ENCODE measurements at places on chromosomes 13 and 19. TPM values are rescaled to one million over a fixed set of nuclear protein-coding genes. Genes with fewer than 3 reads are reported as not detected.

IL12RB1 gene
- 0.35 TPM for total RNA-seq

POU4F1 gene
- total RNA-seq: 0.11 TPM

COX7A1 gene
- total RNA-seq: 1,917 TPM

KMT5C gene
- 6.1 TPM for total RNA-seq

PGLYRP2 gene
- not detected for total RNA-seq

SOX21 gene
- not detected for total RNA-seq

PALM gene
- total RNA-seq: 18.9 TPM

FAM216B gene
- total RNA-seq: 0.22 TPM

AMER2 gene
- total RNA-seq: not detected

S1PR4 gene
- total RNA-seq: 1.2 TPM

TUBA3C gene
- total RNA-seq: not detected

PTGIR gene
- total RNA-seq: 8.6 TPM

DNA sequence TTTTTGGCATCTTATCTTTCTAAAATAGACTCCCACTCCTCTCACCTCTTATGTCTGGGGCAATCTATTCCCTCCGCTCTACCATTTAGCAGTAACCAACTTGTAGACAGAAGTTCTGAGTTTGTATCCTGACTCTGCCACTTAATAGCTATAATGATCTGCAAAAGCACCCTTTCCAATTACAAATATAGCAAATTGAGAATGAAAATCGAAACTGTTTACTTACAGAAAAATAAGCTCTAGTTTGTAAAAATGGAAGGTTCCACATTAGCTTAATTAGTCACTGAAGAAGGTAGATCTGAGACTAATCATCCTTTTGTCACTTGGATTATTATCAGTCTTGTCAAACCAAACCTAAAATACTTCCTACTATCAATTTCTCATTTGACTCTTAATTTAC lies 409.3 kb downstream of the DIAPH3 start:
- DNase-seq: no peak

DNA sequence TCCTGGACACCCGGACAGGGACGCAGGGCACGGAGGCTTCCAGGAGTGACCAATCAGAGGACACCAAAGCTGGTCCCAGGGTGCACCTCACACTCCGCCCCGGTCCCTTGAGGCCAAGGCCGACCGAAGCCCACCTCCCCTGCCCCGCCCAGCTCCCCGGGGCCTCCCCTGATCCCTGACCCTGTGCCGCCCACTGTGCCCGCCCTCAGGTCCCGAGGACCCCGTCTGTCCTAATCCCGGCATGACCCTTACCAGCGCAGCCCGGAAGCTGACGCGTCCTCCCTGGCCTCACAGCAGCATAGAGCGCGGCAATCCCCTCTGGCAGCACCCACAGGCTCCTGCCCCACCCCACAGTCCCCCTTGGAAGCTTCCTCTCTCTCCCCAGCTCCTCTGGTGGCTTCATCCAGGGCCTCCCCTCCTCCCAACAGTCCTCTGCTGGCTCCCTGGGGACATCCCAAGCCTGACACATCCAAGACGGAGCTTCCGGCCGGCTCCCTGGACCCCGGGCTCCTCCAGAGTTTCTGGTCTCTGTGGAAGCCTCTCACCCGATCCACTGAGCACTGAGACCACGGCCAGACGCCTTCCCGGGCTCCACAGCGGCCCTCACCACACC lies 7.4 kb upstream of the CDC34 start:
- DNase-seq: no peak

DNA sequence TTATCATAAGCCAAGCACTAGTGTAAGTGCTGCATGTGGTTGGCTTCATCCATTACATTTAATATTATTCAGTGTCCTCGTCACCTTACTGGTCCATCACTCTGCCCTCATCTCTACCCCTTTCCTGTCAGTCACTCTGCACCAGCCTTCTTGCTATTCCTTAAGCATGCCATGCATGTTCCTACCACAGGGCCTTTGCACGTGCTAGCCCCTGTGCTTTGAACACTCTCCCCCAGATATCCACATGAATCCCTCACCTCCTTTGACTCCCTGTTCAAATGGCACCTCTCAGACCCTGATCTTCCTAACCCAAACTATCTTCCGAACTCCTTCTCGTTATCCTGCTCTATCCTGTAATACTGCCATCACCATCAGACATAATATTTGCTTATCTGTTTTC lies 3.2 kb upstream of the RELB start:
- no peak for DNase-seq

DNA sequence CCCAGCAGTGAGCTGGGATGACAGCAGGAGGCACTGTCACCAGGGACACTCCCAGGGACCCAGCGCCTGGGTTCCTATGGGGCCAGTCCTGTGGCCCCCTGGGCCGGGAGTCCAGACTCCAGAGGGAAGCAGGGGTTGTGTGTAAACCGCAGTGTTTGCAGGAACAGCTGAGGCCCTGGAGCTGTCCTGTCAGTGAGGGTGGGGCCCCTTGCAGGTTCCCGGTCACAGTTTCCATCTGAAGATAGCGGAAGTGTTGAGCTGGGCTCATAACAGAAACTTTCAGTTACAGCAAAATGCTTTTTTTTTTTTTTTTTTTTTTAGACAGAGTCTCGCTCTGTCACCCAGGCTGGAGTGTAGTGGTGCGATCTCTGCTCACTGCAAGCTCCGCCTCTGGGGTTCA lies 17.7 kb upstream of the CSNK1G2 start:
- no peak for DNase-seq

DNA sequence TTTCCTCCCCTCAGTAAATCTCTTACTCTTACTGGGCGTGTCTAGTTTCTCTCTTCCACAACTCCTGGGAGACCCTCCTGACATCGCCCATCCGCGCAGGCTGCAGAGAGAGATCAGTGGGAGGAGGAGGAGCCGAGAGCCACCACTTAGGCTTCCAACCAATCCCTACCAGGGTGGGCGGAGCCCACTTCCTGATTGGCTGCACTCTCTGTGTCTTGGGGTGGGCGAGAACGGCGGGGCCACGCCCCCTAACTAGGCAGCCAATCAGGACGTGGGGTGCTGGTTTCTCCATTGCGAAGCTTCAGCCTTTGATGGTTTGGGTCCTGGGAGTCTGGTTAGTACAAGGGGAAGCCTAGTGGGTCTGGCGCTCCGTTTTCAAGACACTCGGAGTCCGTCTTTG lies at the start of gene PMIS2:
PMIS2 (plus strand) TSS at position 326 of the 400 bp plus-strand sequence. CDS start 87 bp downstream, outside the sequence.
- DNase-seq: no peak

GRCh38 chr19:461721-462551 lies 1.1 kb upstream of the SHC2 start:
- no peak for DNase-seq

DNA sequence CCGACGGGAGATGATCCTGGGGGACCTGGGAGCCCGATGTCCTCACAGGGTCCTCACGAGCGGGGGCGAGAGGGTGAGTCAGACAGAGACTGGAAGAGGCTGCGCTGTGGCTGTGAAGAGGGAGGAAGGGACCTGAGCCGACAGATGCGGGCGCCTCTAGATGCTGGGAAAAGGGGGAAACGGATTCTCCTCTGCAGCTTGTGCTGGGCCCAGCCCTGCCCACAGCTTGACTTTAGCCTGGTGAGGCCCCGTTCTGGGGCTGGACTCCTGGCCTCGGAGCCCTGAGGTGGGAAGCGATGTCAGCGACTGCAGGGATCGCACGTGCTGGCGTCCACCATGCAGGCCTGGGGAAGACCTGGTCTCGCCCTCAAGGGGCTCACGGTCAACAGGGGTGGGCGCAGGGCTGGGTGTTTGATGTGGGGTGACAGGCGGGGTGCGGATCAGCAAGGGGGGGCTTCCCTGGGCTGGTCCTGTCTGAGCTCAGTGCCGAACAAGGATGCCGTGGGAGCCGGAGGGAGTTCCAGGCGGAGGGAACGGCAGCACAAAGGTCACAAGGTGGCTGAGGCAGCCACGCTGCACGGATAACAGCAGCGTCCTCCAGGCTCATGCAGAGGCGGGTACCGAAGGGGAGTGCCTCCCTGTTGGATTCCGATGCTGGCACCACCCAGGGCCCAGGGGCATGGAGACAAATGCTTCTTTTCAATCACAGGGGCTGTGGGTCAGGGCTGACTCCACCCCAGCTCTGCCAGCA lies 31.8 kb downstream of the PIP5K1C start:
- no peak for DNase-seq

DNA sequence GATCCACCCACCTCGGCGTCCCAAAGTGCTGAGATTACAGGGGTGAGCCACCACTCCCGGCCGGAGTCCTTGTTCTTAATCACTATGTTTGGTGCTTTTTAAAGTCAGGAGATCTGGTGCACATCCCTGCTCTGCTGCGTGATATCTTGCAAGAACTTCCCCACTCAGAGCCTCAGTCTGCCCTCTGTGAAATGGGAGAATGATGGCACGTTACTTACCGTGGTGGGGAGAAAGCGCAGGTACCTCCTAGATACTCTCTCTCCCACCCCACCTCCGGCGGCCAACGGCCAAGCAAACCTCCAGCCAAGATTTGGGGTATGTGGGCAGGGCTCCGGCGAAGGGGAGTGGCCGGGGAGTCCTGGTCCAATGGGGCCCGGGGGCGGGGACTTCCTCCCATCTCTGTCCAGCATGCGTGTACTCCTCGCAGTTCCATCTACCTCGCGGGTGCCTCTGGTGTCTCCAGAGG lies at the start of gene RYR1:
RYR1 (plus strand) TSS at position 424 of the 466 bp plus-strand sequence. CDS start 139 bp downstream, outside the sequence.
- peak; percentile 91 for DNase-seq

- DNase-seq: no peak
These were observed 5.9 kb downstream of the KLC3 start for GRCh38 chr19:45346449-45346848.

GRCh38 chr13:46198696-46199193 lies 13.0 kb upstream of the LRRC63 start:
- no peak for DNase-seq

DNA sequence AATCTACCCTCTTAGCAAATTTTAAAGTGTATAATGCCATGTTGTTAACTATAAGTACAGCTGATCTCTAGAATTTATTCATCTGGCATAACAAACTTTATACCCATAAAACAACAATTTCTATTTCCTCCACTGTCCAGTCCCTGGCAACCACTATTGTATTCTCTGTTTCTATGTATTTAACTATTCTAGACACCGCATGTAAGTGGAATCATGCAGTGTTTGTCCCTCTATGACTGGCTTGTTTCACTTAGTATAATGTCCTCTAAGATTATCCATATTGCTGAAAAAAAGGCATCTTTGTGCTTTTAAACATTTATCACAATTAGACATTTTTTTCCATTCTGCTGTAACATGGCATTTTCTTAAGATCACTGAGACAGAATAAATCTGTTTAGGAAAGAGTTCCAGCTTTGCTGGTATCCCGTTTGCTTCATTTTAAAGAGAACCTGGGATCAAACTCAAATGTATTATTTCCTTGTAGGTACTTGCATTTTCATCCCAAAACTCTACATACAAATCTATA lies 1191.0 kb downstream of the SLITRK5 start:
- DNase-seq: no peak
